ENCODE measurements at places on chromosomes 7 and 10.

DNA sequence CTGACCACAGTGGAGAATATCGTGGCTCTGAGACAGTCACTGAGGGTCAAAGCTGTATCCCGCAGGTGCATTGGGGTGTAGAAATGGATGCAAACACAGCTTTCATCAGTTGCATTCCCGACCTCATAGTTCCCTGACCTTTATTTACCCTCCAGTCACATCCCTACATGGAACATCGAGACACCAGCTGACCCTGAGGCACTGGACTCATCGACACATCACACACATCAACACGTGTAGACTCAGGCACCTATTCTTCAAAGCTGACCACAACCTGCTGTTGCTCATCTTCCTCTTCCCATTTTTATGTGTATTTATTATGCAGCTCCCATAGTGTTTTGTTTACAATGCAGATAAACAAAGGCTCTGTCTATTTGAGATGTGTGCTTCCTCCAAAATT lies 396.9 kb upstream of the NRP1 start:
- no peak for DNase-seq

DNA sequence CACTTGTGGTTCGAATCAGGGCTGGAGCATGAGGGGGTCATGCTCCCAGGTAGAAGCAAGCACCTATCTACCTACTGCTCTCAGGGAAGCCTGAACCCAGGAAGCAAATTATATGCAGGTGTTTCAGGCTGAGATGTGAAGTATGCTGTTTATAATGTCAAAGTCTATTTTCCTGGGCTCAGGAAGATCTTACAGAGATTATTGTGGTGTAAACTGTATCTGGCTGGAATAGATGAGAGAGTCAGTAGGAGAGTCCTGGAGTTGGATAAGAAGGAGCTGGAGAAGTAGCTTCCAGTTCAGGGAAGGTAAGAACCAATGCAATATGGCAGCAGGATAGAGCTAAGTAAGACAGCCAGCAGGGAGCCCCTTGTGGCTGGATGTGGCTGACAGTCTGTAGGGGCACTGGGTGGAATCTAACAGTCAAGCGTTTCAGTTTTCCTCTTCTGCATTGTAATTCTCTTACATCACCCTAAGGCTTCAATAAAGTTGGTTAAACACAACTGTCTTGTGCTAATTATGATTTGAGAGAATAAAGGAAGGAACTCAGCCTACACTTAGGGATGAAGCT lies 105.9 kb upstream of the EEPD1 start:
- DNase-seq = no peak

GRCh38 chr10:129531195-129531968 lies 64.3 kb downstream of the MGMT start:
- DNase-seq = no peak

DNA sequence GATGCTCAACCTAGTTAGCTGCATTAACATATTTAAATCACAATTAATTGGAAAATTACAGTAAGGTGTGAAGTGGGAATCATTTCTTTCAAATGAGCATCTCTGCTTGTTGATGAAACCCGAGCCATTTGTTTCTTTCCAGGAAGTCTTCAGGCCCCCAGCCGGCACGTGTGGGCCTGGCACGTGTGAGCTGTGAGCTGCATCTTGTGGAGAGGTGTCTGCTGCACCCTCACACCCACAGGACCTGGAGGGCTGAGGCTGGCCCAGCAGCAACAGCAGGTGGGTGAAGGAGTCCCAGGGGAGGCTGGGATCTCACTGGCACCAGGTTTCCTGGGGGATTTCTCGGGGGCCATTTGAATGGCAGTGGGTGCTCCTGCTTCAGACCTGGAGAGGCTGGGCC lies 372.5 kb upstream of the MKI67 start:
- no peak for DNase-seq

All from sigmoid colon (tissue), 7 donors.